A172 (cell line): ENCODE measurements at places on chromosomes 2 and 18. TPM values are rescaled to one million over a fixed set of nuclear protein-coding genes. Genes with fewer than 3 reads are reported as not detected.
A peak's percentile ranks its signal among the peaks of the same experiment; 100 is the strongest.

Gene TNFAIP6
- total RNA-seq: 0.21 and 2.0 TPM in 2 replicates

DNA sequence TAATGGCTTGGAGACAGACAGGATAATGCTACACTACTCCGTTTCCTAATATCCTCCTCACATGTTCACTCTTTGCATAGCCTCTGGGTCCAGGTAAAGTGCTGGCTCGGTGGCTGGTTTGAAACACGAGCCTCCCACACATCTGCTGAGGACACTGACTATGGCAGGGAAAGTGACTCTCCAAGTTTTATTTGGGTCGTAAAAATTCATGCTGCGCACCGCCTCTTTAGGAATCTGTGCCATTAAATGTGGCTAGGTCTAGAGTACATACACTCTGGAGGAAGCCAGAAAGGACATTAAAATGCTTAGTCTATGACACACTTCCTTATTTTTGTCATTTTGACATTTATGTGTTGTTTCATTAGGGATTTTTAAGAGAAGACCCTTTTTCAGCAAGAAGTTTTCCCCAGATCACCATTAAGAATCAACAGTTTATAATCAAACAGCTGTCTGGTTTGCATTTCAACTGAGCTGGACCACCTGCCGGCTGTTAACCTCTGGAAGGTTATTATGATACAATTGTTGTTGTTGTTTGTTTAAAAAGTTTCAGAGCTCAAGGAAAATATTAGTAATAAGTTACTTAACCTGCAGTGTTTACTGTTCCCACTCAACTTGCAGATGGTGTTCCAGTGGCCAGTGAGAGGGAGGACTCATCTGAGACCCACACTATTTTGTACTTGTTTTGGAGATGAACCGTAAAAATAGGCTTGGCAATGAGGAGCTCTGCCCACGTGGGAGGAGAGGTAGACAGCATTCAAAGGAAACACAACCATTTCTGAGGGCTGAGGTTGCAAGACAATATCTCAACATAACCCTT lies 443.3 kb upstream of the MEIS1 start:
- DNase-seq: peak; percentile 47

- no peak for DNase-seq
Measured at GRCh38 chr2:204730603-204731002, 185.3 kb downstream of the PARD3B start.

GRCh38 chr18:42520138-42520537 lies 565.1 kb downstream of the PIK3C3 start:
- DNase-seq: no peak
